ENCODE measurements at places on chromosomes 13 and 19. TPM values are rescaled to one million over a fixed set of nuclear protein-coding genes. Genes with fewer than 3 reads are reported as not detected.

Gene APOC4
- total RNA-seq = not detected

Gene KLHL1
- total RNA-seq = 0.91 TPM

Gene OPA3
- total RNA-seq = 5.8 TPM

Gene KCNRG
- 6.0 TPM for total RNA-seq

Gene LYPD3
- total RNA-seq = 0.65 TPM

Gene RHPN2
- 4.4 TPM for total RNA-seq

Gene NDUFA7
- 58.2 TPM for total RNA-seq

Gene GPR12
- not detected for total RNA-seq

Data from epithelial cell of alveolus of lung (primary cell).